CD4-positive, alpha-beta T cell treated with Interleukin-17A for 4 hours (primary cell): ENCODE measurements at places on chromosomes 11 and 22.

DNA sequence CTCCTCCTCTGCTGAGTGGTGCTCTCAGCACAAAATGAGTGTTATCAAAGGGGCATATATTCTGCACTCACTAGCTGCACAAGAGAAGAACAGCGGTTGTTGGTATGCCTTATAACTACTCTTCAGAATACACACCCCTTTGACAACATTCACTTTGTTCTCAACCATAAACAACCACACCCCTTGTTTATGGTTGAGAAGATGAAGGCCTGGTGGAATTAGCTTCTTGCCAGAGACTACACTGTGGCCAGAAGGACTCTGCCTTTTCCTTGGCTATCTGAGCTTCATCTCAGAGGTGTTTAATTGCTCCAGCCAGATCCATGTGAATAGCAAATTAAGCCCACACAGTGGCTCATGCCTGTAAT is 45.0 kb upstream of the CLDN5 start:
- DNase-seq: no peak

- DNase-seq: no peak
These were observed at the start of gene CHRNA10 for GRCh38 chr11:3671334-3672254. Gene CHRNA10, minus strand, starts transcription at chr11:3671384. Its CDS starts 72 bp downstream, at chr11:3671312.

DNA sequence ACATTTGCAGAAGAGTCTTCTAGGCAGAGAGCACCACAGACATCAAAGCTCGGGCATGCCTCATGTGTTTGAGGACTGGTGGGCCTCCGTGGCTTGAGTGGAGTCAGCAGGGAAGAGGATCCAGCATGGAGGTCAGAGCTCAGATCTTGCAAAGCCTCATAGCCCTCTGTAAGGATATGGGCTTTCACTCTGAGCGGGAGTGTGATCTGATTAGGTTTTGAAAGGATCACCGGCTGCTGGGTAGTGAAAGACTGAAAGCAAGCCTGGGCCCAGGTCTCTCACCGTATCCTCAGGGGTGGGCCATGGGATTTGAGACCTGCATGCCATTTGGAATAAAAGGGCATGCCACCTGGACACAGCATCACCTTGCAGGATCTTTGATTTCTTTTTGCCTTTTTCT is 112.7 kb downstream of the TEAD1 start:
- DNase-seq: no peak

DNA sequence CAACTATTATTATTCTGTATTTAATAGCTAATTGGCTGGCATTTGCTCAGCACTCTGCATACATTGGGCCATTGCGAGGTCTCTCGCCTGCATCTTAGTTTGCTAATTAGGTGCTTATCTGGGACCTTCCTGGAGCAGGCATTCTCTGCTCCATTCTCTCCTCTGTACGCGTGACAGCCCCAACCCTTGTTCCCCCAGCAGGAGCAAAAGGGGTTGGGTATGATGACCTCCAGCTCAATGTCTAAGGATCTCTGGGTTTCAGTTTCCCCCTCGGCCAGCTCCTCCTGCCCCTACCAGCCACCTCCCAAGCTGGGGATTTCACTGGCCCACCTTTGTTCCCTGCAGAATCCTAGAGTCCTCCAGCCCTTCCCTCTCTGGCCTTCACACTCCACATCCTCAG is 9.7 kb upstream of the LGALS2 start:
- no peak for DNase-seq

GRCh38 chr11:87422566-87422965 is 384.8 kb downstream of the TMEM135 start:
- no peak for DNase-seq

DNA sequence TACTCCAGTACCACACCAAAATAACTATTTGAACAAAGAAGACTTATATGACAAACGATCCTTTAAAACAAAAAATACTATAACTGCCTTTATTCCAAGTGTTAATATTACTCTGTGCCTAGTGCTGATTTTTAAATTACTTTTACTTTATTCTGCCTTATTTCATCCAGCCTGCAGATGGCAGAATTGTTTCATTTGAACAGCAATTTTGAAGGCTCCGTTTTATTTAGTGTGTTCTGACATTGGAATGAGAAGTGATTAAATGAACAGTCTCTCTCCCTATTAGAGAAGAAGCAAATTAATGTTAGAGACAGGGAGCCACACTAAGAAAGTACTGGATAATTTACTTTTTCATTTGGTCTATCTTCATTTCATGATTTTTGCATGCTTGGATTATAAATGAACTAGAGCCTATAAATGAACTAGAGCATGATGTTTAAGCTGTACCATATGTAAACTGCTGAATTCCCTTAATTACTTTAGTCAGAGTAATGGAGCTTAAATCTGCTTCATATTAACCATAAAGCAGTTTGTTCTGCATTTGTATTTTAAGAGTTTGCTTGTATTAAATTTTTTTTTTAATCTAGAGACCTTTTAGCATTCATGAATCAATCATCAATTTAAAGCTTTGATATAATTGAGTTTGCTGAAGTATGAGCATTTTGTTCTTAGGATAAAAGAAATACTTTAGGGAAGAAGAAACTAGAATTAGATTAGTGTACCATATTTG is 9.8 kb downstream of the PDHX start:
- peak; percentile 23 for DNase-seq

GRCh38 chr22:30178181-30179126 is 68.1 kb downstream of the LIF start:
- peak; percentile 55 for DNase-seq

- no peak for DNase-seq
These were observed 1158.5 kb downstream of the JRKL start for GRCh38 chr11:97548280-97548679.

DNA sequence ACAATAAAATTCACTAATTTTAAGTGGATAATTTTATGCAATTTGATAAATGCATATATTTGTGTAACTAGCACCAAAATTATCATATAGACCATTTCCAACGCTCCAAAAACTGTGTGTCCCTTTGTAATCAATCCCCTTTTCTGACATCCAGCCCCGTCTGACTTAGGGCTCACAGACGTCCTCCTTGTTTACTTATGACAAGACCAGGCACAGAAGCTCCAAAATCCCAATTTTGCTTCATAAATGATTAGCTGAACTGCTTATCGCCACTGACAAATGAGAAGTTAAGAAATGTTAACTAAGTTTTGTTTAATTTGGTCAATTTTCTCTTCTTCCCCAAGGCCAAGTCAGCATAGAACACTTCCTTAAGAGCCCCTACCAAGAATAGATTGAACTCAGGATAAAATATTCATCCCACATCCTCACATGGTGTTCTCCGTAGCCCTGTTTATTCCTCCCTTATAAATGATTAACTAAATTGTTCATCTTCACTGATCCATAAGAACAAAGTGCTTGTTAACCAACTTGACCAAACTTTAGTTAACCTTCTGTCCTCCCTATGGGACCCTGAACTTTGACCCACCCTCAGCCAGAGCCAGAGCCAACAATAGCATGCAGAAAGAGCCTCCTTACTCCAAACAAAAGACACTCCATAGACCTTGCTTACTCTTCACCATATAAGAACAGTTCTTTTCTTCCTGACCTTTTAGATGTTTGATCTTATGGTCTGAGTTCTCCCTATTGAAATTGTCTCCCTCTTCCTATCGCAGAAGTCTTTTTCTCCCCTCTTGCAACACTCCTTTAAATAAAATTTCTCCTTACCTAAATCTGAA is 30.8 kb upstream of the GLYAT start:
- DNase-seq: no peak

DNA sequence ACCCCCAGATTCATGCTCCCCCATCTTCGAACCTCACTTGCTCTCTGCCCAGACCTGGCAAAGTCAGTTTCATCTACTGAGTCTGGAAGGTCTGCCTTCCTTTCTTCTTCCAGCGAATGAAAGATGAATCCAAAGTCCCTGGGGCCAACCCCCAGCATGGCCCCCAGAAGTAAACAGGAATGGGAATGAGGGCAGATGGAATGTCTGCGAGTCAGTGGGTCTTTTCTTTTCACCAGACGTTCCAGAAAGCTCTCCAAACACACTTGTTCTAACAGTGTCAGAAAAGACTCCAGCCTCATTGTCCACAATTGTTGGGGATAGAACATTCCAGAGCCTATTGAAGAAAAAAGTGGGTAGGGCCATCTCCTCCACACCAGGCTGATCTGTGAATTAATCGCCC is 28.6 kb downstream of the RIBC2 start:
- DNase-seq: no peak

- DNase-seq: no peak
These were observed 158.1 kb downstream of the FBXO7 start for GRCh38 chr22:32632512-32633315.

DNA sequence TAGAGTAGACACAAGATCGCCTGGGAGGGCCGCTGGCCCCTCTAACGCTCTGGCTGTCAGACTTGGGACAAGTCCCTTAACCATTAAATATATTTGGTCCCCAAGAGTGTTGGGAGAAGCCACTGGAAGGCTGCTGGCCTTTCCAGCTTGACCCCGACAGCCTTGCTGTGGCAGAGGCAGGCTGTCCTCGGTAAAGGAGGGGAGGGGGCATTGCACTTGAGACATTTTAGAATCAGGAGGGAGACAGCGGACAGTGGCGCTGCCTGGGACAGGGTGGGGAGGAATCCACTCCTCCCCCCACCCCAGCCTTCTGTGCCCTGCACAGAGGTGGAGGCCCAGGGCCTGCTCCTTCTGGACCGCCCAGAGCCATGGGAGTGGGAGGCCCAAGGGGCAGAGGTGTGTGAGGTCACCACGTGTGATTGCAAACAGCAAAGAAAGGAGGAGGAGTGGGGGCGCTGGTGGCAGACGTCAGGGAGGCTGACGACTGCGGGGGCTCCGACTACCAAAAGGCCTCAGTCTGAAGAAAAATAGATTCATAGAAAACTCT is 28.9 kb downstream of the APOL1 start:
- DNase-seq: no peak

GRCh38 chr11:61602775-61603569 is 22.1 kb upstream of the SYT7 start:
- DNase-seq: no peak

DNA sequence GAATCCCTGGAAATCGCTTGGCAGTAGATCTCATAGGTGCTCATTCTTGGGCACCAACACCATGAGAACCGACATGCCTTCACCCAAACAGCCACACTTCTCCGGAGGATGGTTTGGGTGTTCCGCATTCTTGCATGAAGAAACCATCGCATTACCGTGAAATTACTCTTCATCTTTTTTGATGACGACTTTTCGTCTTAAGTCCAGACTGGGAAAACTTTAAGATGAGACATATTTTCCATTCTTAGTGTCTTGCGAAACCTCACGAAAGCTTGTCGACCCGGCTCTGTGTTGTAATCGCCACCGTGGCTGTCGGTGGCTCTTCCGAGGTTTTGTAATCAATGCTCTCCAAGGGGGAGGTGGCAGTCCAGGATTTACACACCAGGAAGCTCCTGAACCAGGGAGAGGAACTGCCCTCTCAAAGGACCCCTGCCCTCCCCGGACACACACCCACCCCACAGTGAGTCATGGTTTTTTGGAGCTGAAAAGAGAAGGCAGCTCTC is 1.7 kb downstream of the TOM1 start:
- DNase-seq: no peak

DNA sequence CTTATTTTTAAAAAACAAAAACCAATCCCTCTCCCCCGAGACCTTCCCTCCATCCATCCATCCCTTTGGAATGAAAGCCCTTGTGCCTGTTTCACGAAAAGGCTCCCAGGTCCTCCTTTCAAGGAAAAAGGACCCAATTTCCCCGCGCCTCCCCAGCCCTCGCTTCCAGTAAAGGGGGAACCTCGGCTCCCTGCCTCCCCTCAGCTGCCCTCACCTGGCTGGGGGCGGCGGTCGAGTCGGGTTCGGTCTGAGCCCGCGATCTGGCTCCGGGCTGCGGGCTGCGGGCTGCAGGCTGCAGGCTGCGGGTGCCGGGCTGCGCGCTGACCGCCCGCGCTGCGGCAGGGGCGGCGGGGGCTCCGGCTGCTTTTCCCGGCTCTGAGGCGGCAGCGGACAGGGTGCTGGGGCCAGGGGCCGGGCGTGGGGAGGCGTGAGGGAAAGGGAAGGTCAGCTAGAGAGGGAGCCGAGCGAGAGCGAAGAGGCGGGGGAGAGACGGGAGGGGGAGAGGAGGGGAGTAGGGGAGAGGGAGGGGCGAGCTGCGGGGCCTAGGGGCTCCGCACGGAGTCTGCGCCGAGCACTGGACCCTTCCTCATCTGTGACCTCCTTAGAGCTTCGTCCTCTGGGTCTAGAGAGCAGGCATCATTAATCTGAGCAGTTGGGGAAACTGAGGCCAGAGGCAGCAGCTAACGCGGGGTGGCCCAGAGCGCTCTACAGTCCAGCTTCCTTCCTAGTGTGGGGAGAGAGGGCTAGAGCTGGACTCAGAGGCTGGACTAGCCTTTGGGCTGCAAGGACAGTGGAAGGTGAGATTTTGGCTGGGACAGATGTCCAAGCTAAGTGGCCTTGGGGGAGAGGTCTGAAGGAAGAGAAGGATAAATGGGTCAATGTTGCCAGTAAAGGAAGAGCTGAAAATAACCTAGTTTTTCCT is at the start of gene C1QTNF4:
TSS of gene C1QTNF4 (minus strand) at position 478 of the 922 bp plus-strand sequence. CDS start 3,601 bp downstream, outside the sequence.
- DNase-seq: no peak

- DNase-seq: no peak
These were observed 1.1 kb downstream of the SPINDOC start for GRCh38 chr11:63814383-63814736.

DNA sequence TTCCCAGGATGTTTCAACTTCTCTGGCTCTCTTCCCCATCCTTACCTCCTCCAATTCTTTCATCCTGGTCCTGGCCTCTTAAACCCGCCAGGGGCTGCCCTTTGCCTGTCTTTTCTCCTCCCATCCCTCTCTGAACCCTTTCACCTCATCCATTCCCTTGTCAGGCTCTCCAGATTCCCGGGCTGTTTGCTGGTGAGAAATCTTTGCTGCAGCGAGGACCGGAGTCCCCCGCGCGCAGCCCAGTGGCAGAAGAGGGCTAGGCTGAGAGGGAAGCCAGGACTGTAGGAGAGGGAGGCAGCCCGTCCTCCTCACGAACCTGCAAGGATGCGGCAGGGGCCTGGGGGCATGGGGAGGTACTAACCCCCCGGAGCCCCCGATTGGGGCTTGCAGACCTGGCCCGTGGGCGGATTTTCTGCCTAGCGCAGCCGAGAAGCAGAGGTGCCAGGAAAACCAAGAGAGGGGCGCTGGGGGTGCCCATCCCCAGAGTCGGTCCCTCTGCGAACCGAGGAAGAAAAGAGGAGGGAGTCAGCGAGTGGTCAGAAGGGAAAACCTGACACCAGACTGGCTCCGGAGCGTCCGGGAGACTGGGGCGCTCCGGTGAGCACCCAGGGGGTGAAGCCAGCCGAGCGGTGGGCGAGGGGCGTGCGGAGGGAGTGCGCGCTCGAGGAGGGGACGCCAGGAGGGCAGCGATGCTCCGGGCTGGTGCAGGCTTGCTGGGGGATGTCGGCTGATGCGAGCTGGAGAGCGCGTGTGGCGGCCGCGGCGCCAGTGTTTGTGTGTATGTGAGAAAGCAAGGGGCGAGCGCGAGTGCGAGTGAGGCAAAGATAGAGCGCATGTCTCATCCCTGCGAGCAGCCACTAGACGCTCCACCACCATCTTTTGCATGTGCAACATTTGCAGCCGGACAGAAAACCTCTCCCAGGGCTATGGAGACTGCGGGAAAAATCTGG is at the start of gene GRIA4:
TSS of gene GRIA4 (plus strand) at position 242 of the 950 bp plus-strand sequence. CDS start 925 bp downstream, outside the sequence.
- peak; percentile 3 for DNase-seq

GRCh38 chr11:102186551-102187191 is 76.4 kb downstream of the YAP1 start:
- no peak for DNase-seq

GRCh38 chr11:2561696-2562581 is 117.1 kb downstream of the KCNQ1 start:
- no peak for DNase-seq

GRCh38 chr11:95727111-95727510 is 62.5 kb downstream of the FAM76B start:
- no peak for DNase-seq
